Suppressor macrophage treated with lipopolysaccharide for 4 hours (primary cell): ENCODE measurements at places on chromosomes 4 and X.
A peak's percentile ranks its signal among the peaks of the same experiment; 100 is the strongest.

DNA sequence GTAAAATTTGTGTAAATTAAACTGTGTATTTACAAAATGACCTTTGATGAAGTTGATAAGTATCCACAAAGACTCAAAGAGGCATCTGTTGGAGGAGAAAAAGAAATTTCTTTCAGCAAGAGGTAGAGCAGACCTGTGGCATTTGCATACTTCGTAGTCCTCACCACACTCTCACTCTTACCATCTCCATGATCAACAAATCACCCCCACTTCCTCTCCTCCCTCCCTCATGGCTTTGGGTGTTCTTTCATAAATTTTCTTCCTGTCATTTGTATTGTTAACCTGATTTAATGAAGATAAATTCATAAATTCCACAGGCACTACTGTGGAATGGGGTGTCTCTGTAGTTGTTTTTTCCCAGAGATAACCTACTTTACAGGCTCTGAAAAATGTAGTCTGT, 366.5 kb downstream of the ZNF674 start:
- DNase-seq = no peak

DNA sequence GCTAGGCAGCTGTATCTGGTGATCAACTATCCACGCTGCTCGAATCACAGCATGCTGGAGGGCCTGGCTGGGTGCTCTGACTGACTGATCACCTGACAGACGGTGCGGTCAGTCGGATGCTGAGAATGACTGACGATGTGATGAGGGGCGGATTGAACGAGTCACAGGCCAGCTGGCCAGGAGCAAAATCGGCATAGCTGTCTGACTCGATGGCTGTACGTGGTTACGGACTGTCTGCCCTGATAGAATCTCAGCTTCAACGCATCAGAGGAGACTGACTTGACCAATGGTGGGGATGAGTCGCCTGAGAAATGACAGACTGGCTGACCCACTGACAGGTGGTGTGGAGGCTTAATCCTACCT, 1.0 kb upstream of the SUV39H1 start:
- peak; percentile 31 for DNase-seq

- no peak for DNase-seq
Measured at GRCh38 chr4:53693408-53693807, 102.1 kb upstream of the LNX1 start.

GRCh38 chr4:174423257-174423944, 98.9 kb downstream of the HPGD start:
- DNase-seq = peak; percentile 80

DNA sequence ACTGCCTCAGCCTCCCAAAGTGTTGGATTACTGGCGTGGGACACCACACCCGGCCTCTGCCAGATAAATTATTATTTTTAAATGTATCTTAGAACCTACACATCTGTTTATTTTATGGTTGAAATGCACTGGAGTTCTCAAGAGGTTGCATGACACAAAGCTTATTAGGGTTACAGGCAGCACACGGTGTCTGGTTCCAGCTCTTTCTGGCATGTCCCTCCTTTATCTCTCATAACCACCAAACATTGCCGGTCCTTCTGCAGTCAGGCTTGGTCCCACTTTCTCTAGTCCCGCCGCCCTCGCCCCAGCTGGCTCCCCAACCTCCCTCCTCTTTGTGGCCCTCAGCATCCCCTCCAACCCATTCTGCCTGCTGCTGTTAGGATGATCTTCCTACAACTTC, 39.7 kb upstream of the SPRY1 start:
- no peak for DNase-seq

DNA sequence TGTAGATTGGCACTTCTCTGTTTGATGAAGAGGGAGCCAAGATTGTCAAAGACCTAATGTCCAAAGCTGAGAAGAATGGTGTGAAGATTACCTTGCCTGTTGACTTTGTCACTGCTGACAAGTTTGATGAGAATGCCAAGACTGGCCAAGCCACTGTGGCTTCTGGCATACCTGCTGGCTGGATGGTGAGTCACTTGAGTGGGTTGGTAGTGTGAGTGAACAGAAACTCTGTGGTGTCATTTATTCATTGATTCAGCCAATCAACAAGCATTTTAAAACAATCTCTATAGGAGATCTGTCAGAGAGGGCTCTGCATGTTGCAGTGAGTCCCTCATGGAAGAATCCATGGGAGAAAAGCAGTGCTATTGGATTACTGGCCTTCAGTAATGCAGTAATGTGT, 16.3 kb downstream of the TAF9B start:
- no peak for DNase-seq

DNA sequence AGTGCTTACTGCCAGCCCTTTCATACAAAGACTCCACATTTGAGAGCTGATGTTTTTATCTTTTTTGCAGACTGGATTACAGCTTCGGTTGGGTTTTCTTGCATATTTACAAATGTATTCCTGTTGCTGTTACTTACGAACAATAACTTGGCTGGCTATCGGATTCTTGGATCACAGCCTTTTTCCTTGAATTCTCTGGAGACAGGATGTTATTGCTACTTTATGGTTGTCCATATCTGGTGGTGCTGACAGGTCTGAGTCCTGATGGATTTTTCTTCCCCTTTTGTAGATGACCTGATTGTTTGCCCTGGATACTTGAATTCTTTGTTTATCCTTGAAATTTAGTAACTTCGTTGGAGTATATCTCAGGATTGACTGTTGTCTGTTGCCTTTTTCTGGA, 77.7 kb downstream of the PDK3 start:
- no peak for DNase-seq

GRCh38 chrX:123736333-123736921, 3.6 kb upstream of the THOC2 start:
- DNase-seq = peak; percentile 12

DNA sequence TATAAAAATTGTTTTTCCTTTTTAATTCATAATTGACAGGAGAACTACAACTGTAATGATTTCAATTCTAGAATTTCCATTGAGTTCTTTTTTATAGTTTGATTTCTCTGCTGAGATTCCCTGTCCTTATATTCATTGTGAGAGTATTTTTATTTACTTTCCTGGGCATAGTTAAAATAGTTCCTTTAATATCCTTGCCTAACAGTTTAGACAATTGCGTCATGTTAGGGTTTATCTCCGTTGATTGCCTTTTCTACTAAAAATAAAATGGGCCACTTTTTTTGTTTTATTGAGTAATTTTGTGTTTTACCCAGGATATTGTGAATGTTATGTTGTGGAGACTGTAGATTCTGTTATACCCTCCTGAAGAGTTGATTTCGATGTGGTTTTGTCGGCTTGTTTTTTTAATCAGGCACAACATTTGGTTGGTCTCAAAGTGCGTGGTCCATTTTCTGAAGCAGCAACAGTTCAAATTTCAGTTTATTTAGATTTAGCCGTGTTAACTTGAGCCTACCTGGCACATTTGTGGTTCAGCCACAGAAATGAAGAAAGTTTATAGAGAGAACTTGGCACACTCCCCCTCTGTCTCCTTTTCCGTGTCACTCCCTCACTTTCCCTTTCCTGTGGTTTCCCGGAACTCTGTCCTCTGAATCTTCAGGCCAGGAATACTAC, 16.0 kb upstream of the PRRG1 start:
- peak; percentile 8 for DNase-seq

- DNase-seq = no peak
Measured at GRCh38 chr4:55297346-55297745, 48.7 kb upstream of the SRD5A3 start.

DNA sequence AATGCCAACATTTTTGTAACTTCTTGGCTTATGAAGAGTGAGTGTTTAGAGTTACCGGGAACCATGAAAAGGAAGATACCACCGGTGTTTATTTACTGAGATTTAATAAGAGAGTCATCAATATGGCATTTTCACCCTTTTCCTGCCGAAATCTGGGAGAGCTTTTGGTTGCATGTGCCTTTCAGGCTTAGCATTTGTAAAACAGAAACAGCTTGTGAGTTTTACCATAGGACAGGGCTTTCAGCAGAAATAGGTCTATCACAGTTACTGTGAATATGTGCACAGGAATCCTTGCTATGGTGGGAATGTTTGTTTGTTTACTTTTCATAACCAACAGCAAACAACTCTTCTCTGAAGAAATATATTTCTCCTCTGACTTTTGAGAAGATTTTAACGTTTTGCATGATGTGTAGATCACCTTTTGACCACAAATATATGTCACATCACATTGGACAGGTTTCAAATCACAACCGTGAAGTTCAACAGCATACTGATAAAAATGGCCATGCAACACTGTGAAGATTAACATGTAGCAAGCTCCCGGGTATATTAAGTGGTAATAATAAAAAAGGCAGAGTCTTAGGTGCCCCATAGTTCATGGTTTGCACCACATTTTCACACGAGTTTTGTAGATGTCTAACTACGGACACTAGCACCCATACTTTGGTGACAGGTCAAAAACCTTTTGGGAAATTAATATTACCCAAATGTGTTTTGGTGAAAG, 21.3 kb downstream of the ARHGAP24 start:
- DNase-seq = no peak

DNA sequence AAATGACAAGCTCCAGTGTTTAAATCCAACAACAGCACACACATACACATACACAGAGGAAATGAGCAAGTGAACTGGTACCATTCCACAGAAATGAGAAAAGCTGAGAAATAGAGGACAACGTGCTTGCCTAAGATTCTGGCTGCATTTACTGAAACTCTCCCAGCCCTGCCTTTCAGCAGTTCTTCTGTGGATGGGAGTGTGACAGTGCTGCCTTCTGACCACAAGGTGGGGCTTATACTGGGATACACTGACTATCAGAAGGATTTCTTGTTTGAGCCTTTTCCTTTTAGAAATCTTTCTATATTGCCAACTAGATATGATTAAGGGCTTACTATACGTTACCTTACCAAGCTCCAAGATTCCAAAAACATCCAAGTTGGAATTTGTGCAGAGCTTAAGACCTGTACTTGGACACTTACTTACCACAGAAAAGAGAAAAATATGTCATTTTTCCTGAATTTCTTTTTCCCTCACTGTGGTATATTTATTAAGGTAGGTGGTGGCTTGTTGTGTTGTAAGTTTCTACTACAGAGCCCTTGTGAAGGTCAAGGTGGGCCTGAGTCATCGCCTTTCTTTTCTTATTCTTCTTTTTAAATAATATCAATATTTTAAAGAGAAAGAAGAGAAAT, 10.7 kb upstream of the CXCL8 start:
- peak; percentile 71 for DNase-seq

DNA sequence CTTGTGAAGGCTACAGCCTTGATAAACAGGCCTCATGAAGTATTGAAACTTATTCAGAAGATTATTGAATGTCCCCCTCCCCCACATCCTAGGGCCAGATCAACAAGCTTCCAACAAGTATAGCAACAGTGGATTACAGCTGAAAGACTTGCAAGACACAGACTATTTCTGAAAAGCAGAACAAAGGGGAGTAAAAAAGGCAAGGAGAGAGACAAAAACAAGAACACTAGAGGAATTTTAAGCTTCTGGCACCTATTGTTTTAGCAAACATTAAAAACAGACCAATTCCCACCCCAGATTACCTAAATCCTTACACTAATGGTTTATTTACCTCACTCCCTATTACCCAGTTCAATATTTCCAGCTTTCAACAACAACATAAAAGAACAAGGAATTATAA, 446.3 kb upstream of the FSTL5 start:
- no peak for DNase-seq

GRCh38 chr4:168537571-168537970, 40.7 kb downstream of the PALLD start:
- DNase-seq = no peak

GRCh38 chr4:165177725-165178666, 29.4 kb upstream of the KLHL2 start:
- peak; percentile 6 for DNase-seq

DNA sequence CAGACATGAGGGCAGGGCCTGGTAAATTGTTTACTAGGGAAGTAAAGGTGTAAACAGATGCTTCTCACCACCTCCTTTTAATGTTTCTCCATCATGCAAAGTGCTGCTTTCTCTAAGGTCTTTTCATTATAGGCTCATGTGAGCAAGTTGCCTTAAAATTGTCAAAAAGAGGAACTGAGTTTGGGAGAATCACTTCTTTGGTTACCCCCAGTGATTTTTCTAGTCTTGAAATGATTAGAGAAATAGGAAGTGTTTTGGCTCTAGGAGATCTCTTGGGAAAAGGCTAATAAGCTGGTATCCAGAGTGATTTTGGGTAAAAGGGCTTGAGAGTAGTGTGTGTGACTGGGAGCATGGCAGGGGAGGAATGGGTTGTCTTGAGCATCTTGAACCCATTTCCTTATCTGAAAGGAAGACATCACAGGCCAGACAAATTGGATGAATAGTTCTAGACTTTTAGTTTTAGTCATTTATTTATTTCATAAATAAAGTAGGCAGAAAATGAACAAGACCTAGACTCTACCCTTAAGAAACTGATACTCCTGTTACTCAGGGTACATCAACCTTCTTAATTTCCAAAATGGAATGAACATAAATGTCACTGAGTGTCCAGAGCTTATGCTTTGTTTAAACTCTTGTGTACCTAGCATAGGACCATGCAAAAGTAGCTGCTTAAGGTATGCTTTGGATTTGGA, 14.2 kb downstream of the GRPR start:
- DNase-seq = peak; percentile 45

GRCh38 chr4:15455290-15455689, 14.4 kb upstream of the CC2D2A start:
- DNase-seq = peak; percentile 22

- no peak for DNase-seq
Measured at GRCh38 chr4:14092741-14093140, 465.2 kb upstream of the BOD1L1 start.

GRCh38 chr4:123846561-123846960, 450.0 kb downstream of the SPRY1 start:
- DNase-seq = no peak

- DNase-seq = no peak
Measured at GRCh38 chr4:57043347-57044251, 64.9 kb downstream of the POLR2B start.

- no peak for DNase-seq
Measured at GRCh38 chr4:112379306-112379705, 82.1 kb downstream of the ALPK1 start.

DNA sequence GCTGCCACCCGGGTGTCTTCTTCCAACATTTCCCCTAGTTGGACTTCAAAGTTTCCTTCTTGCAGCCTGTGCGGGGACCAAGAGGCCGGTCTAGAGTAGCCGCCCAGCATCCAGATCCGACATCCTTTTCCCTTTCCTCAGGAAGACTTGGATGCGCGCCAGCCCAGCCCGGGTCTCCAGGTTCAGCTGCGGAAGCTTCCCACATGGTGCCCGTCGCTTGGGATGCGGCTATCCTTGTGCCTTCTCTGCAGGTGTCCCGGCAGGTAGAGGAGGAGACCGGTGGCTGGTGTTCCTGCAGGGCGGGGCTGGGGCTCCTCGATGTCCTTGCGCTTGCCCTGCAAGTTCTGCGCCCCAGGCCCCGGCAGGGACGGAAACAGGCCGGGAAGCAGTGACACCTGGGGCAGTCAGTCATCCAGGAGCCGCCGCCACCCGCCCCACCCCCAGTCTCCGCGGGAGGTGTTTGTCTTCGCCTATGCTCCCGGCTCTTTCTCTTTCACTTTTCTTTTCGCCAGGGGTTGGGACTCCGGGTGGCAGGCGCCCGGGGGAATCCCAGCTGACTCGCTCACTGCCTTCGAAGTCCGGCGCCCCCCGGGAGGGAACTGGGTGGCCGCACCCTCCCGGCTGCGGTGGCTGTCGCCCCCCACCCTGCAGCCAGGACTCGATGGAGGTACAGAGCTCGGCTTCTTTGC, at the start of gene IL15:
Gene IL15 (plus strand): TSS at position 502 of the 689 bp plus-strand sequence. CDS start 82,882 bp downstream, outside the sequence.
- DNase-seq = peak; percentile 92

- DNase-seq = no peak
Measured at GRCh38 chrX:15087747-15088146, 182.1 kb downstream of the ASB9 start.

GRCh38 chr4:80079255-80079923, 6.4 kb upstream of the ANTXR2 start:
- peak; percentile 59 for DNase-seq
